HFFc6 (cell line): ENCODE measurements at places on chromosomes 3 and 15. TPM values are rescaled to one million over a fixed set of nuclear protein-coding genes. Genes with fewer than 3 reads are reported as not detected.

MORC1 gene
- total RNA-seq: not detected in 3 replicates

GOLGA8G gene
- total RNA-seq: 0.08 to 0.26 TPM in 2 of 3 replicates, not detected in the other

EXD1 gene
- total RNA-seq: not detected in 3 replicates

GOLGA6L22 gene
- not detected in 3 replicates for total RNA-seq
